Stimulated activated effector memory CD8-positive, alpha-beta T cell treated with anti-CD3 and anti-CD28 coated beads, Interleukin-12 subunit alpha, Interleukin-12 subunit beta, amount 100 ng/mL, for 72 hours (primary cell): ENCODE measurements at places on chromosomes 3 and 15.

DNA sequence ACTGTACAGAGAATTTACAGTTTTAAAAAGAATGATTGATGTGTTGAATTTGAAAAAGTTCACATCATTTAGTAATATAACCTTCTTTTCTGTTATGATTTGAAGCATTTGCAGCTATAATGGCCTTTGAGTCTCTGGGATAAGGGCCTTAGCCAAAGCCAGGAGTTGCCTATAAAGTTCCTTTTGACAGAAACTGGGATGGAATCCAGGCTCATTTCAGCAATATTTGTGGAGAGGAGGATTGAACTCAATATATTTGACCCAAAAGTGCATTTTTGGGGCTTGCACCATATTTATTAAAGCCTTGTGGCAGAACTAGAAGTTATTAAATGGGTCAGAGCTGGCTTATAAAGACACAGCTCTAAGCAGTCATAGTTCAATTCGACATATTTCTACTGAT, 348.7 kb upstream of the EPHA3 start:
- DNase-seq = no peak

- DNase-seq = no peak
Measured at GRCh38 chr3:177284383-177284881, 87.2 kb upstream of the TBL1XR1 start.

GRCh38 chr3:143700431-143700975, 147.8 kb downstream of the SLC9A9 start:
- no peak for DNase-seq

GRCh38 chr3:103060242-103060641, 625.4 kb downstream of the ZPLD1 start:
- no peak for DNase-seq

DNA sequence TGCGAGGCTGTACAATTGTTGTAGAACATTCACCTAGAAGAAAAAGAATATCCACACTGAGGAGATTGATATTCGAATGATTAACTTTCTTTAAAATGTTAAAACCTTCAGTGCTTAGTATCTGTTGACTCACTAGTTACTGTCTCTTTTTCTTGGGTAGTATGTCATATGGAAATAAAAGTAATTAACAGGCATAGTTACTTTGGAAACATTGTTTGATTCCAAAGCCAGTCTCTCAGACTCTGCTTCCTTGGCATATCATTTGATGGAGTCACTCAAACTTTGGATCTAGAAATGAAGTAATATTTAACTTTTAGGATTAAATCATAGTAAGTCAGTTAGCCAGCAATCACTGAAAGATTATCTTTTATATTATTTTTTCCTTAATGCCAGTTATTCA, 63.4 kb downstream of the MAP2K5 start:
- DNase-seq = no peak

GRCh38 chr3:66320390-66320789, 99.6 kb downstream of the SLC25A26 start:
- no peak for DNase-seq

- DNase-seq = no peak
Measured at GRCh38 chr3:153927107-153927506, 194.1 kb upstream of the ARHGEF26 start.

DNA sequence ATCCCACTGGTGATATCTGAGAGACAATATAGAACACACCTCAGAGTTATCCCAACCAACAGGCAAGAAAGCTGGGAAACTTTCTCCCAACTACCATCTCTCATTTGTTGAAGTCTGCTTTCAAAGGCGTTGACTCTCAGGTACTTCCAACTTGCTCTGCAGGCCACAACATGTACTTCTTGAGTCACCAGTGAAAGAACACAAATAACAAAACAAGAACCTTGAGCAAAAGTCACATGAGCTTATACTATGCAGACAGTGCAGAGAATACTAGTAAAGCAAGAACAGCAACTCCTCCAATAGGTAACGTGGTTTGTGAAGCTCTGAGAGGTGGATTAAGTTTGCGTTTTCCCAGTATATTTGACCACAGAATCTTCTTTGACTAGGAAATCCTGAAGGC, 20.6 kb downstream of the SNTN start:
- DNase-seq = no peak

- no peak for DNase-seq
Measured at GRCh38 chr3:181631901-181632300, 79.8 kb upstream of the SOX2 start.

DNA sequence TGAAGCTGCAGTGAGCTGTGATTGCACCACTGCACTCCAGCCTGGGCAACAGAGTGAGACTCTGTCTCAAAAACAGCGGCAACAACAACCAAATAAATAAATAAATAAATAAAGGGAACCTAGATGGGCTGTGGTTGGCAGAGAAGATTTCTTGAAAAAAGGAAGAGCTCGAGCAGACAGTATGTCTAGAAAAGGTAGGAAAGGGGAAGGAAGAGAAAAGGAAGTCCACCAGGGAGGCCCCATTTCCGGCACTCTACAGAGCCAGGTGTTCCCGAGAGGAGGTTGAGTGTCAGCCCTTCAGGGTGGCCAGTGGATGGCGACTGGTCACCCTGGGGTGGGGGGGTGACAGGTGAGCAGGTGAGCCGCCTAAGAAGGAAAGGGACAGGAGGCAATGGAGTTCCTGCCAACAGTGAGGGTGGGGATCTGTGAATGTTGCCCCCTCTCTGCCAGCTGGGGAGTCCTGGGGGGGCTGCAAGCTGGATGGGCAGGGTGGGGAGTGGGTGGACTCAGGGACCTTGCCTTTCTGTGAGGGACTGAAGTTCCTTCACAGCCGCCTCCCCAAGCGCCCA, 14.8 kb downstream of the PAQR5 start:
- no peak for DNase-seq

- no peak for DNase-seq
Measured at GRCh38 chr15:63441266-63441665, 59.6 kb upstream of the CA12 start.

- no peak for DNase-seq
Measured at GRCh38 chr15:57337868-57338411, 38.4 kb upstream of the CGNL1 start.

- no peak for DNase-seq
Measured at GRCh38 chr3:130085881-130086280, 4.2 kb downstream of the ALG1L2 start.

- DNase-seq = no peak
Measured at GRCh38 chr3:13006216-13006990, 66.8 kb downstream of the IQSEC1 start.

- no peak for DNase-seq
Measured at GRCh38 chr3:134260987-134261386, 10.3 kb upstream of the RYK start.

GRCh38 chr3:43087249-43087776, 18.6 kb downstream of the POMGNT2 start:
- DNase-seq = no peak

DNA sequence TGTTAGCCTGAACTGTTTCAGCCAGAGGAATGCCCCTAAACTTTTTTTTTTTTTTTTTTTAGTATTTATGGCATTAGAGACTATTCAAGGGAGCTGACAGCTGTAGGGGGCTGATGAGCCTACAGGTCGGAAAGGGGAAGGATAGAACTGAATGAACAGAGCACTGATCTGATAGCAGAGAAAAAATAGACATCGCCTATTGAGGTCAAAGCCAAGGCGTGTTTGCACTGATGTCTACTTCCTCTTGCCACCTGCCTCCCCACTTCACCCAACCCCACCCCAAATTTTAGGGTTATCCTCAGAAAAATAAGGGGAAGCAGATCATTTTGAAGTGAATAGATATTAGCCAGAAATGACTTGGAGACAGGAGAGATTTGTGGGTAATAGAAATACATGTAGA, 3.0 kb upstream of the ZMAT3 start:
- DNase-seq = no peak
